ENCODE measurements at places on chromosomes 5 and 9. TPM values are rescaled to one million over a fixed set of nuclear protein-coding genes. Genes with fewer than 3 reads are reported as not detected.

ALDH1B1 gene
- 26.2 TPM for total RNA-seq

LCN6 gene
- not detected for total RNA-seq

DDX4 gene
- total RNA-seq: not detected

ERBIN gene
- 69.2 TPM for total RNA-seq

ADAMTS19 gene
- total RNA-seq: not detected

NMUR2 gene
- not detected for total RNA-seq

SARDH gene
- not detected for total RNA-seq

TEX48 gene
- not detected for total RNA-seq
